Lung microvascular endothelial cell (primary cell): ENCODE measurements at places on chromosomes 7 and 10. TPM values are rescaled to one million over a fixed set of nuclear protein-coding genes. Genes with fewer than 3 reads are reported as not detected.

DNA sequence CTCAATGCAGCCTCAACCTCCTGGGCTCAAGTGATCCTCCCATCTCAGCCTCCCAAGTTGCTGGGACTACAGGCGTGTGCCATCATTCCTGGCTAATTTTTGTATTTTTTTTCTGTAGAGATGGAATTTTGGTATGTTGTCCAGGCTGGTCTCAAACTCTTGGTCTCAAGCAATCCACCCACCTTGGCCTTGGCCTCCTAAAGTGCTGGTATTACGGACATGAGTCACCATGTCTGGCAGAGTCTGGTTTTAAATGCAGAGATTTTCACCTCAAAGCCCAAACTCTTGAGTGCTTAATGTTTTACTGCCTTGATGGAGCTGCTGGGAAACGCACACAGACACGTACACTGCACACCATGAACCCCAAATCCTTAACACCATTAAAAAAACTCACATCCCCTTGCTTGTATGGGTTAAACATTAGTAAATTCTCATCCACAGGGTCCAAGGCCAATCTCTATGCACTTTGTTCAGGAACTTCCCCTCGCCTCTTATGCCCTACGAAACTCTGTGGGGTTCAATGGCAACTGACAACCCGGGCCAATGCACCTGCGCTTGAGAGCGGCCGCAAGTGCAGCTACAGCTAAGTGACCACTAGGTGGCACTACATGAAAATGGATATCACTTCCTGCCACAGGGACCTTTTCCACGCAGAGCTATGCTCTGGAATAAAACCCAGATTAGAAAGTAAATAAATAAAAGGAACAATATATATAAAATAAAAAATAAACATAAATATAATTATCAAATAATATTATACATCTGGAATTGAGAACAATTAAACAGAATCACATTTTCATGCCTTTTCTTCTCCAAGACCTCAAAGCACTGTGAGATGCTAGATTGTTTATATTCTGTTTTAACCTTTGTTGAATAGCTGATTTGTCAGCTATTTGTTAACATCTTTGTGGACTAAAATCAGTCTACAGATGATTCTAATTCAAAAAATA lies 66.9 kb upstream of the AFAP1L2 start:
- peak; percentile 81 for DNase-seq

DNA sequence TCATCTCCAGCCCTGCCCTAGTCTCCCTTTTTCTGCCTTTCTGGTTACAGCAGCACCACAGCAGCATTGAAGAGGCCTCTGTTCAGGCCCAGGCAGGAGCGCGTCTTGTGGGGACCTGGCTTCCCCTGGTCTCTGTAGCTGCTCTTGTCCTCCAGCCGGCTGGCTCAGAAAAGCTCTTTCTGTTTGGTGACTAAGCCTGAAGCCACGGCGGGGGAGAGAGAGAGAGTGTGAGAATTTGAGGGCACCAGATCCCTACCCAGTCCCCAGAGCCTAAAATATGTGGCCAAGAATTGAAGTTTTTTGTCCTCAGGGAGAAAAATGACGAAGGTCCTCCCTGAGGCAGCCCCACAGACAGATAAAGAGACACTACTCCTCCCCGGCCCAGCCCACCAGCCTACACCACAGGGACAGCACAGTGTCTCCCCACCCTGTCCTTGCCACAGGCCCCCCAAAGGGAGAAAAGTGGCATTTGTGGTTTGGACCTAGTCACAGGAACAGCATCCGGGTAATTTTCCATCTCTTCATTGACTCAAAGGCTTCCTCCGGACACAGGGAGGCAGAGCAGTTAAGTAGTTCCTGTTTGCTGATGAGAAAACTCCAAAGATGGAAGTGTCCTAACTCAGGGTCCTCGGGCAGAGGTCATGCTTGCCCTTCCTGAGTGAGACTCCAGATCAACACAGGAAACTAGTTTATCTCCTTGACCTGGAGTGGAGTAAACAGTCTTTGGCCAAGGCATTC lies 13.3 kb upstream of the FAM180A start:
- peak; percentile 63 for DNase-seq

GRCh38 chr10:106401161-106401560 lies 763.3 kb downstream of the SORCS1 start:
- DNase-seq: no peak

DNA sequence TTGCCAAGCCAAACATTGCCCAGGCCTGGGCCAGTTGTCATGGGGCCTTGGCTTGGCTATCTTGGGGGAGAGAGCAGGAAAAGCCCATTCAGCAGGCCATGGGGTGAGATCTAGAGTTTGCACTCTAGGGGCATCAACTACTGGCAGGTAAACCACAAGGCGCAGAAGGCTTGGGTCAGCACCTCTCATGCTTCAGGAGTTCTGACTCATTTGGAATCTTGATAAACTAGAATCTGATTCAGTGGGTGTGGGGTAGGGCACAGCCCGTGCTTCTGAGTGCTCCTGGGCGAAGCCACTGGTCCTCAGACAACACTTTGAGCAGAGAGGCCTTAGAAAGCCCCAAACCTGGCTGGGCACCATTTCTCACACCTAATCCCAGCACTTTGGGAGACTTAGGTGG lies 81.1 kb downstream of the RGS10 start:
- no peak for DNase-seq

DNA sequence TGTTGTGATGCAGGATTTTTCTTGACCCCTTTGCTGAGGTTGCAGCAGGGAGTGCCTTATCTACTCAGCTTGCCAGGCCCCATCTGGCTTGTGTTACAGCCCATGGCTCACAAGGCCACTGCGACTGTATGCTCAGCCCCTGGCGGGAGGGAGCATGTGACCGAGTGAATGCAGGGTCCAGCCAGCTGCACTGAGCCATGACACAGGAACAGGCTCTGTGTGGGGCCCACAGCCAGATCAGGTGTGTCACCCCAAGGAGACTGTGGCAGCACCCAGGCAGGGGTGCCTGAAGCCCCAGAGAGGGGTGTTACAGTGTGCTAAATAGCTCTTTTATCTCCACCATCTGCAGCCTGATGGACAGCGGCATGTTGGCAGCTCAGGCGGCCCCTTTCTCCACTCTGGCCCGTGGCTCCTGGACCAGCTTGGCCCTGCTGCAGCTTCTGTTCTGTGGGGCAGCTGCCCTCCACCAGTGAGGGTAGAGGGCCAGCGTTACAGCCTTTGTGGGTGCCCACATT lies 2.6 kb upstream of the PCBD1 start:
- DNase-seq: no peak

GRCh38 chr7:112806156-112806555 lies 16.0 kb upstream of the TMEM168 start:
- no peak for DNase-seq

GRCh38 chr7:53095731-53096501 lies 60.5 kb downstream of the POM121L12 start:
- no peak for DNase-seq

GRCh38 chr7:92028226-92028625 lies 87.6 kb downstream of the AKAP9 start:
- DNase-seq: no peak

DNA sequence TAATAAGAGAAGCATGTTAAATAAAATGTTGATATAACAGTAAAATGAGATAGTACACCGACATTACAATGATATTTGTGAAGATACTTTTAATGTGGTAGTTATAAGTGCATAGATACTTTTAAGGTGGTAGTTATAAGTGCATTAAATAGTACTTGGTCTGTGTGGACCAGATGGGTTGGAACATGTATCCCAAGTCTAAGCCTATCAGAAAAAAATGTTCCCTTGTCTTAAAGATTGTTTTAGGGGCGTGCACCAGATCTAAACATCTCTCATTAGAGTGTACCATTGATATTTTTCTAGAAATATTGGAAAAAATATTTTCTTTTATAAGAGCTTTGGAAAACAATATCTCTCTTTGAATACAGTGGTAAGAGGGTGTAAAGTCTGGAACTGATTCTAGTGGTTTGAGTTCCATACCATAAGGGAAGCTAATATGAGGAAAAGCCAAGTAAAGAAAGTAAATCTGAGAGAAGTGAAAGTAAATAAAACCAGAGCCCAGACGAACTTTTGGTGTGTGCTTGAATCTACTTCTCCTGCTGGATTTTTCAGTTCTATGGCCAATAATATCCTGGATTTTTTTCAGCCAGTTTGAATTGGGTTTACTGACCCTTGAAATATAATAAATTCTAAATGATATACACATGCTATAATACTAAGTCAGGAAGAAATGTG lies 175.3 kb downstream of the MBL2 start:
- peak; percentile 14 for DNase-seq

- DNase-seq: no peak
These were observed 544.5 kb downstream of the KCNMA1 start for GRCh38 chr10:77093126-77093525.

- DNase-seq: peak; percentile 97
These were observed 312.0 kb upstream of the ZMIZ1 start for GRCh38 chr10:78756604-78757343.

DNA sequence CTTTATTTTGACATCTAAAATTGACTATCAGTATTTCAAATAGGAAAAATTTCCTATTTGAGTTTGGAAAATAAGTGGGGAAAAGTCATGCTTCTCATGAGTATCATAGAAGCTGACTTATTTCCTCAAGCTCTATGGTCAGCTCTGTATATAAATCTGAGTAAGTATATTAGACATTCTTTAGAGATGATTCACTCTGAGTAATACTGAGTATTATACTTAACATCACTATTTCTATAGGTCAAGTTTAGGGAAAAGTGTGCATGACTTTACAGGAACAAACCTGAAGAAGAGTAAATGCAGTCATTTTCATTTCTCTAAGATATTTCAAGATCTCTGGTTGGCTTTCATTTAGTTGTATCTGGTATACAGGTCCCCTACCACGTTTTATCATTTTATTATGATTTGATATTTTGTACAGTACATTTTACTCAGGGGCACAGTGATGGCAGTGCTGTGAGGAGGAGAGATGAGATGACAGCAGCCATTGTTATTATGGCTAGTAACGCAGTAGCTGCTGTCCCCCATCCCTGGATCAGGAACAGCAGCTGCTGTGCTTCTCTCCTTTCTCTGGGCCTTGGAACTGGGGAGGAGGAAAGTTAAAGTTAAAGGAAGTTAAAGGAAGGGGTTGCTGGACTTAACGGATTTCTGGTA lies 15.2 kb downstream of the SND1 start:
- no peak for DNase-seq

GRCh38 chr7:90621125-90621746 lies 25.1 kb downstream of the CDK14 start:
- DNase-seq: no peak

DNA sequence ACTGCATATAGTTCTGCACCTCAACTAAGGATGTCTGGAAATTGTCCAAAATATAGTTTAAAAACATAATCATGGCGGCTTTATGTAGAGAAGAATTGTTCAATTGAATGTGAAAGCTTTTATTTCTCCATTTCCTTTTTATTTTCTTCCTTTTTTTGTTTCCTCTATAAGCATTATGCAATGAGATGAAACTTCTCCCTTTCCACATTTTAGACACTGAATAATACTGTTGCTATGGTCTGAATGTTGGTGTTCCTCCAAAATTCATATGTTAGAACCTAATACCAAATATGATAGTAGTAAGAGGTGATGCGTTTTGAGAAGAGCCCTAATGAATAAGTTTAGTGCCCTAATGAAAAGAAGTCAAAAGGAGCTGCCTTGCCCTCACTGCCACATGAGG lies 175.0 kb downstream of the RNLS start:
- DNase-seq: no peak

GRCh38 chr10:59287587-59288255 lies 74.6 kb downstream of the FAM13C start:
- no peak for DNase-seq

DNA sequence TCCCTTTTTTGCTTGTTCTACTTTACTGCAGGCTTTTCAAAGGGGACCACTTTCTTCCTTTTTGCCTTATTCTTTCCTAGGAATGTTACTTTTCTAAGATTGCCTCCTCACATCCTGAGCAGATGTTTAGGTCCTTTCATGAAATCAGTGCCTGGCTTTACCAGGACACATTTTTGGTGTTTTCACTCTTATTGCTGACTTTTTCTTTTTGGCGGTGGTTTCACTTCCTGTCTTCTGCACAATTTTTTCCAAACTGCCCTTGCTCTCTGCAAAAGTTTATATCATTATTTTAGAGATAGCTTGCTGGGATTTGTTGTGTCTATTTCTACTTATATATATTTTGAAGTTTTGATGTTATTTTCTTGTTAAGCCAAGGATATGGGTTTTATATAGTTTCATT lies 332.2 kb upstream of the MTPN start:
- no peak for DNase-seq

DNA sequence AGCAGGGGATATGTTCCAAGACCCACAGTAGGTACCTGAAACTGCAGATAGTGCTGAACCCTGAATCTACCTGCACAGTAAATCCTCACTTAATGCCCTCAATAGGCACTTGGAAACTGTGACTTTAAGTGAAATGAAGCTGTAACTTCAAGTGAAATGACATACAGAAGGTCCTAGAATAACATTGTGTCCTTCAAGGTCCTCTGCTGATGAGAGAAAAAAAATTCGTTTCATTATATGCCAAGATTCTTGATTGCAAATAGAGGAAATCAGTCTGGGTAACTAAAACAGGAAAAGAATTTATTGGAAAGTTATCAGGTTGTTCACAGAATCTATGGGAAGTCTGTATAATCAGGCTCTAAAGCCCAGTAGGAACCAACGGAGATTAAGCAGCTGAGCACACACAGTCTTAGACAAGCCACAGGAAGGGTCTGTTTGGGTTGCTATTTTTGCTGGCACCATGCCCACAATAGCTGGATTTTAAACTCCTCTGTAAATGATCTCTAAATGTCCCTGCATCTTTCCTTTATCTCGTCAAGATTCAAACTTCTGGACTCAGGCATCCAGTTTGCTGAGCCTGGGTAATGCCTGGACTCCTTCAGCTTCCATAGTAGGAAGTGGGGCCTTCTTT lies 57.5 kb downstream of the EXOC4 start:
- peak; percentile 52 for DNase-seq

GRCh38 chr7:155763691-155764437 lies 48.4 kb downstream of the SHH start:
- peak; percentile 94 for DNase-seq

The KCNMA1 gene
- 0.87 TPM in 1 of 2 replicates, not detected in the other for total RNA-seq

The HOXA4 gene
- total RNA-seq: 0.22 and 0.79 TPM in 2 replicates

The CASTOR2 gene
- total RNA-seq: 8.3 and 12.7 TPM in 2 replicates

The CRPPA gene
- total RNA-seq: 1.2 and 1.3 TPM in 2 replicates

The LIPN gene
- total RNA-seq: not detected in 2 replicates

The HEPACAM2 gene
- under 0.01 TPM in 1 of 2 replicates, not detected in the other for total RNA-seq

The ITIH2 gene
- not detected in 2 replicates for total RNA-seq

The HPSE2 gene
- under 0.01 TPM in 1 of 2 replicates, not detected in the other for total RNA-seq

The PIK3AP1 gene
- under 0.01 TPM in 1 of 2 replicates, not detected in the other for total RNA-seq

The NCAPG2 gene
- total RNA-seq: 5.6 and 9.6 TPM in 2 replicates

The HOXA9 gene
- 2.0 and 3.9 TPM in 2 replicates for total RNA-seq

The MEST gene
- 0.40 and 1.1 TPM in 2 replicates for total RNA-seq
